ENCODE measurements at places on chromosomes 16 and 17. TPM values are rescaled to one million over a fixed set of nuclear protein-coding genes. Genes with fewer than 3 reads are reported as not detected.

The CREBBP gene
- 22.6 TPM for total RNA-seq

DNA sequence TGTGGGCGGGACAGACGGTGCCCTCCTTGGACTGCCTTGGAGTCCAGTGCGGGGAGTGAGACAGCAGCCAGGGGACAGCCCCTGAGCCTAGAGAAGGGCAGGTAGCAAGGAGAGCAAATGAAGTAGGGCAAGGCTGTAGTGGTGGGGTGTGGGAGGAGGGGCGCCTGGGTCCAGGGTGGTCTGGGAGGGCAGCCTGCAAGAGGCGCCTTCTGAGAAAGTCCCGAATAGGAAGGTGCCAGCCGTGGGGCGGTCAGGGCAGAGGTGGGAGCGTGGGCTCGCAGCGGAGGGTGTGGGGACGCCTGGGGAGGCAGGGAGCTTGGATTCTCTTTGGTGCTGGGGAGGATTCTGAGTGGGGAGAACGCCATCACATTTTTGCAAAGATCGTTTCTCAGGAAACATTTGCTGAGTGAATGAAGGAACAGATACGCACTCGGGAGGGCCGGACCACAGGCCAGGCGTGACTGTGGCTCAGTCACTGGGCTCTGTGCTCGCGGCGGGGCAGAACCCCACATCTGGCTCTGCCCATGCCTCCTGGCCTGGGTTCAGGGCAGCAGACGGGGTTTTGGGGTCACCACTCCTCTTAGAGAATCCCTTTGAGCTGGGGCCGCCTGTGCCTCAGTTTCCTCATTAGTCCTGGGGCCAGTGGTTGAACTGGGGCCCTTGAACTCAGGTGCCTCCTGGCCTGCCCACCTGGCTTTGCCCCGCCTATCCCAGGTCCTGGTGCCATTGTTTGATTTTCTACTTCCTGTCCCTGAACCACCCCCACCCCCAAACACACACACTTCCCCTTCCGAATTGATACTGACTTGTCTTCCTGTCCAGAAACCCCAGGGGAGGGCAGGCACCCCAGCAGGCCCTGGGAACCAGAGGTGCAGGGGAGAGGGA is 4.2 kb downstream of the SNN start:
- no peak overlapping the region for H3K27ac ChIP-seq
- no peaks in the 10 kb centered on the region for H3K27me3 ChIP-seq
- H3K4me1 ChIP-seq = peaks cover 14% of the 10 kb centered on the region
- no peak overlapping the region for H3K4me3 ChIP-seq
- no peak for DNase-seq

The PRAC2 gene
- not detected for total RNA-seq

The NOMO2 gene
- 88.9 TPM for total RNA-seq

DNA sequence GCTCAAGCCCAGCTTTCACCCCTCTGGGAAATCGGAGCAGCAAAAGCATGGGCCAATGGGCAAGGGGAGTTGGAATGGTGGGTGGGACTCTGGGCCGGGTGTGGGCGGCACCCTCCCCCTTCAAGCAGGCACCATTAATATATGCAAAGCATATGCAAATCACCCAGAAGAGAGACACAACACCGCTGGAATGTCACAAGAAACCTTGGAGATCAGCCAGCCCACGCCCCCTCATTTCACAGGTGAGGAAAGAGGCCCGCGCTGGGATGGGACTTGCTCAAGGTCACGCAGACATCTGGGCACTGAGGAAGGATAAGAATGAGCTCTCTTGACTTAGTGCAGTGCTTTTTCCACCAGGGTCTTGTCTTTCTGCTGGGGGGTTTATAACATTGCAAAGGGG is 4.8 kb downstream of the SRCIN1 start:
- H3K27ac ChIP-seq = no peak overlapping the region
- no peak for DNase-seq
- no peaks in the 10 kb centered on the region for H3K4me1 ChIP-seq
- no peaks in the 10 kb centered on the region for H3K36me3 ChIP-seq
- peaks cover 30% of the 10 kb centered on the region for H3K27me3 ChIP-seq

Measured in fibroblast of lung (primary cell).